ENCODE measurements at places on chromosomes 3 and 15. TPM values are rescaled to one million over a fixed set of nuclear protein-coding genes. Genes with fewer than 3 reads are reported as not detected.

The MKRN2OS gene
- total RNA-seq: not detected

The APOD gene
- total RNA-seq: 603 TPM

The DET1 gene
- total RNA-seq: 7.6 TPM

The PROK2 gene
- total RNA-seq: 0.22 TPM

The TAGLN3 gene
- not detected for total RNA-seq

The MUC20 gene
- total RNA-seq: 3.6 TPM

The ZXDC gene
- total RNA-seq: 17.9 TPM

The ITIH4 gene
- total RNA-seq: 4.1 TPM

The FMN1 gene
- 2.9 TPM for total RNA-seq

The SLC51B gene
- total RNA-seq: not detected

The AADACL2 gene
- total RNA-seq: not detected

The SKOR1 gene
- 0.07 TPM for total RNA-seq

The AGTR1 gene
- 2.2 TPM for total RNA-seq

The FSIP1 gene
- total RNA-seq: 1.0 TPM

The DOCK3 gene
- total RNA-seq: 3.8 TPM

The TEX9 gene
- 0.40 TPM for total RNA-seq

The C3orf62 gene
- total RNA-seq: 3.0 TPM

The PLXNA1 gene
- total RNA-seq: 23.8 TPM

The HESX1 gene
- total RNA-seq: 0.77 TPM

The HYAL1 gene
- 70.0 TPM for total RNA-seq

The BCHE gene
- 2.6 TPM for total RNA-seq

All from left ventricle myocardium superior (tissue), 1 donor.